Stimulated activated CD4-positive, alpha-beta T cell treated with anti-CD3 and anti-CD28 coated beads, Interleukin-4, amount 100 ng/mL, for 24 hours (primary cell): ENCODE measurements at places on chromosomes 3 and 15.
A peak's percentile ranks its signal among the peaks of the same experiment; 100 is the strongest.

DNA sequence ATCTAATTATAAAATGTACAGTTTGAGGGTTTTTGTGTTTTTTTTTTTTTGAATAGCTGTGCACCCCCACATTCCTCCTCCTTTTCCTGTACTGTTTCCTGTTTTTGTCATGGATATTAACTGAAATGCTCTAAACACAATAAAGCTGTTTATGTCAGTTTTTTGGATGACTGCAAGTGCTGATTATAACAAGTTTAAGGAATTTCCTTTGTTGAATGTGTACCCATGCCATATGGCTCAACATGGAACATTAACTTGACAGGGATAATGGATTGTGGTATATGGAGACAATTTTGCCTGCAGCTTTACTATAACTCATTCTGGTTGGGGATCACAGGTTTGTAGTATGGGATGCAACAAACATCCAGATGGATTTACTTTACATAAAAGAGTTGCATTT is 216.4 kb downstream of the TCF12 start:
- DNase-seq, result no peak

- DNase-seq, result peak; percentile 72
Measured at GRCh38 chr15:98853161-98853560, 154.4 kb downstream of the PGPEP1L start.

GRCh38 chr3:64049136-64049535 is 25.8 kb upstream of the PSMD6 start:
- no peak for DNase-seq

- DNase-seq, result no peak
Measured at GRCh38 chr3:60919296-60919695, 332.0 kb downstream of the FHIT start.

DNA sequence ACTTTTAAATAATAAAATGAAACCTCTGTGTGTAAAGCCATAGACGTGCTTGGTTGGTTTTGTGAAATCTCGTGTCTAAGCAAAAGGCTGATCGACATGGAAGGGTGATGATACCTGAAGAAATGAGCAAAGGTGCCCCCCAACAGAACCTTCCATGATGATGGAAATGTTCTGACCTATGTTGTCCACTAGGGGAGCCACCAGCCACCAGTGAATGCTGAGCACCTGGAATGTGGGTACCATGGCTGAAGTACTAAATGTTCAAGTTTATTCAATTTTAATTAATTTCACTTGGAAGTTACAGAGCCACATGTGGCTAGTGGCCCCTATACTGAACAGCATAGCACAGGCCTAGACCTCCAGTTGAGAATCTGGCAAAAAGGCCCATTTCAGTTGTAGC is 158.8 kb downstream of the POLR2M start:
- DNase-seq, result no peak

DNA sequence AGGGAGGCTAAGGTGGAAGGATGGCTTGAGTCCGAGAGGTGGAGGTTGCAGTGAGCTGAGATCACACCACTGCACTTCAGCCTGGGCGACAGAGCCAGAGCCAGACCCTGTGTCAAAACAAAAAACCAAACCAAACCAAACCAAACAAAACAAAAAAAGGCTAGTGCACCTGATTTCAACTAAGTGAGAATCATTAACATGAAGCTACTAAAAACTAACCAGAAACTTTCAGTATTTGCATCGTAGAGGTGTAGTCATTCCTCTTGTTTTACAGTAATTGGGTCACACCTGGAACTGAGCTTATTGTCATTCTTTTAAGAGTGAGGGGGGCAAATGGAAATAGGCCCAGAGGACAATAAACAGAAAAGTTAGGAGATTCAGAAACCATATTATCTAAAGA is 58.5 kb downstream of the ST6GAL1 start:
- DNase-seq, result no peak

DNA sequence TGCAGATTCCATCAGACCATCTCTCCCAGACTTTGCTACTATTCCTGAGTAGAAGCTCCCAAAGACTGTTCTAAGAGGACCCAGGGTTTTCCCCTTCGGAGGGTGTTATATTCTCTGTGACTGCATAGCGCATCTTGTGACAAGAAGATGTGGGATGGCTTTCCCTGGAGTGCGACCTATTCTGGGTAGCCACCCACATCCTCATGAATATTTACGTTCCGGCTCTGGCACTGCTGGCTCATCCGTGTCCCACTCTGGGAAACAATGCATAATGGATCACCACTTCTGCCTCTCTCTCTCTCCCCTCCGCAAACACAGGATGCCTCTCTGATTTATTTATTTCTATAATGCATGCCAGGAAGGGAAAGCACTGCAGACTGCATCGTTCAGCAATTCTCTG is 166.1 kb downstream of the PYDC2 start:
- DNase-seq, result no peak

GRCh38 chr3:6571448-6571847 is 289.5 kb upstream of the GRM7 start:
- DNase-seq, result no peak

GRCh38 chr3:31561891-31562290 is 29.2 kb downstream of the STT3B start:
- DNase-seq, result no peak

GRCh38 chr3:116734243-116734642 is 24.7 kb downstream of the TUSC7 start:
- no peak for DNase-seq

DNA sequence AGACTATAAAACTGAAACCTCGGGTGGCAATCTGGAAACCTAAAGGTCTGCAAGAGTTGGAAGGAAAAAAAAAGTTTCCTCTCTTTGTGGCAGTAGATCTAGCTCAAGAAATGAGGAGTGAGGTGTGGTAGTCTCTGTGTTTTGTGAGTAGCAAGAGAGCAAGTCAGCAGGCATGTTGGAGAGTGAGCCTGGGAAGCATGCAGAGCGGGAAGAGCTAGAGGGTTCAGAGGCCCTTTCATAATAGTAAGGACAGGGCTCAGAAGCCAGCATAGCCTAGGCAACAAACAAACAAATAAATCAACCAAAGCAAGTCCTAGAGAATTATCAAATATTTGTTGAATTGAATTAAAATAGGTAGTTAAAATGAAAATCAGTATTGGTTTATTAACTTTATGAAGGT is 189.7 kb upstream of the CBLB start:
- no peak for DNase-seq

- no peak for DNase-seq
Measured at GRCh38 chr3:136840252-136840651, 21.3 kb downstream of the SLC35G2 start.

- DNase-seq, result no peak
Measured at GRCh38 chr3:102761766-102762165, 327.0 kb downstream of the ZPLD1 start.

DNA sequence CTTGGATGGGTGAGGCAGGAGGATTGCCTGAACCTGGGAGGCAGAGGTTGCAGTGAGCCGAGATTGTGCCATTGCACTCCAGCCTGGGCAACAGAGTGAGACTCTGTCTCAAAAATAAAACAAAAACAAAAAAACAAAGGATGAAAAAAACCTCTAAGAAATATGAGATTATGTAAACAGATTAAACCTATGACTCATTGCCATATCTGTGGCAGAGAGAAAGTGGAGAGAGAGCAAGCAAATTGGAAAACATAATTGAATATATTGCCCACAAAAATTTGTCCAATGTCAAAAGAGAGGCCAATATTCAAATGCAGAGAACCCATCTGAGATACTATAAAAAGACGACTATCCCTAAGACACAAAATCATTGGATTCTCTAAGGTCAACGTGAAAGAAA is 1106.0 kb downstream of the OTOL1 start:
- no peak for DNase-seq

DNA sequence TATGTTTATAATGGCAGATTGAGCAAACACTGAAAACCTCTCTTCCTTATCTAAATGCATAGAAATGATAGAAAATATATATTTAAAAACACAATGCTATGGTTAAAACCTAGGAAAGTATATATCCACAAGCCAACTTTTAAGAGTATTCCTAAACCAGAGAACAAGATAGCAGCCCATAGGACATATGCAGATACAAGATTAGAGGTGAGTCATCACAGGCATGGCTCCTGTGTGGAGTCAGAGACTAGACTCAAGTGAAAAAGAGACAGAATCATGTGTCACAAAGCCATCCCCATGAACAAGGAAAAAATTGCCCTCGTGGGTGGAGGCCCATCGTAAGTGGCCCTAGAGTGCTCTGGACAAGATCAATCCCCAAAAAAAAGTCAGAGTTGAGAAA is 199.4 kb upstream of the PPP2R3A start:
- DNase-seq, result no peak

GRCh38 chr3:11498177-11498576 is 145.5 kb downstream of the VGLL4 start:
- no peak for DNase-seq

DNA sequence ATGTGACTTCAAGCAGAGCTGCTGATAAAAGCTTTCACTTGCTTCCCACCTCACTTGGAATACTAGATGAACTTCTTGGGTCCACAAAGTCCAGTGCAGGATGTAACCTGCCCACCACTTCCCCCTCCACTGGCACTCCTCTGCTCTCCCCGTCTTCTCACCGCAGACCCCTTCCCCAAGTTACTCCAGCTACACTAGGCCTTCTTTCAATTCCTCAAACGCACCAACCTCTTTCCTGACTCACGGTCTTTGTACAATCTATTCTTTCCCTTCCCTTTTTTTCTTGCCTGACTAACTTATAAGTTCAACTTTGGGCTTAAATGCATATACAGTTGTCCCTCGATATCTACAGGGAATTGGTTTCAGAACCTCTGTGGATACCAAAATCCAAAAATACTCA is 5.2 kb upstream of the ATP13A3 start:
- no peak for DNase-seq

DNA sequence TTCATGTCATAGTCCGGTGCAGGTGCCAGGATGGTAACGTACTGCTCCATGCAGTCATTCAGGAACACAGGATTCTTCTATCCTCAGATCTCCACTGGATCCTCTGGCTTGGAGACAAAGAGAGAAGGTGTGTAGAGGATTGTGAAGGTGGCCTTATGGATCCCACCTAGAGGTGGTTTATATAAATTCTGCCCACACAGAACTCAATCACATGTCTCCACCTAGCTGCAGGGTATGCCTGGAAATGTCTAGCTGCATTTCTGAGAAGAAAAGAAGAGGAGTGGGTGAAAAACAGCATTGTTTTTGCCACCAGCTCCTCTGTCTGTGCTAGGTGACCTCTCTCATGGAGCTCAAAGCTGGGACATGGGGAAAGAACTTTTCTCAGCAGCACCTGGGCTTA is 478.7 kb downstream of the PDCD6IP start:
- DNase-seq, result no peak

DNA sequence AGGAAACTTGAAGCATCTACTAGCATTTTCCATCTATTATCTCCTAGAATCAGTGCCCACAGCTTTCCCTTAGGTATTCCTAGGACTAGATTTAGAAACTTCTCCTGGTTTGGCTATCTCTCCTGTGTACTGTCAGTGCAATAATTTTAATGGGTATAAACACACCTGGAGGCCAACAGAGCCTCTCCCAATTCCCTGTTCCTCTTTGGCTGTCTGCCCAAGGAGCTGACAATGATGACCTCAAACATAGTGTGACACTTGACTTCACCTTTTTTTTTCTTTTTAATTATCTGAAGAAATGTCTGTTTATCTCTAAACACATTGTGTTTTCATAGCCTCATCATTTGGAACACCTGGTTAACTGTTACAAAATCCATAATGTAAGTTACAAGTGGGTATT is 754.5 kb upstream of the ALCAM start:
- DNase-seq, result no peak

- DNase-seq, result no peak
Measured at GRCh38 chr3:6605227-6605626, 255.7 kb upstream of the GRM7 start.

DNA sequence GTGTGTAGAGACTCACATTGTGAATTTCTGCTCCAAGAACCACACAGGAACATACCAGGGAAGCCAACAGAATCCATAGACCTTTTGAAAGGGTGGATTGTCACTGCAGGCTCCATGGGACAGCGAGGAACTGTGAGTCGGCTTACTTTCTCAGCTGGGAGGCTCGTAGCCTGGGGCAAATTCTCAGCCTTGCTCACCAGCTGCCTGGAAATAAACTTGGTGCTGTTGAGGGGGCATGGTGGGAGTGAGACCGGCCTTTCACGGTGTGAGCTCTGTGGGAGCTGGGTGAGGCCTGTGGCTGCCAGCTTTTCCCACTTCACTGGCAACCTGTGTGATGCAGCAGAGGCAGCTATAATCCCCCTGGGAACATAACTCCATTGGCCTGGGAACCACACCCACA is 146.6 kb upstream of the P2RY1 start:
- DNase-seq, result no peak

DNA sequence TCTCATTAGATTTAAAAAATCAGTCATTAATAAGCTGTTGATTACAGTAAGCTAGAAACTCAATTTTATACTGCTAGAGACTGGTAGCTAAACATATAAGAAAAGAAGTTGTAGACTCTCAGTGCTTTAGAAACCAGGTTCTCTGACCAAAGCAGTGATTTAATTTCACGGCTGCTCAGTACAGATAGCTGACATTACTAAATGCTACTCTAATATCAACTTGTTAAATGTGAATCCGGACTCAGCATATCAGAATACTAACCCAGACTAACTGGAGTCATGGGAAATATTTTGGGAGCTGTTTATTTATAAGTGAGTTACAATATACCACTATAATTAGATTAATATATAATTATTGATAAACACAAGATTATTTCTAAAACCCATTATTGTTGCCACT is 80.4 kb downstream of the NEDD4 start:
- no peak for DNase-seq

GRCh38 chr15:65655026-65655425 is 33.3 kb downstream of the SLC24A1 start:
- DNase-seq, result no peak

- DNase-seq, result no peak
Measured at GRCh38 chr15:28044121-28044672, 54.9 kb downstream of the OCA2 start.
